ENCODE measurements at places on chromosomes 5 and 9. TPM values are rescaled to one million over a fixed set of nuclear protein-coding genes. Genes with fewer than 3 reads are reported as not detected.

GRCh38 chr9:131627326-131627647 lies 82.0 kb downstream of the PRRT1B start:
- no peak for DNase-seq

The SCGB3A1 gene
- polyA plus RNA-seq, result 0.49 TPM

GRCh38 chr5:96692441-96692840 lies 30.3 kb downstream of the CAST start:
- DNase-seq, result peak; percentile 34

The KIAA1958 gene
- 3.3 TPM for polyA plus RNA-seq

The HEMGN gene
- 0.18 TPM for polyA plus RNA-seq

Measured in CD14-positive monocyte (primary cell).